ENCODE measurements at places on chromosomes 3 and 15.
A peak's percentile ranks its signal among the peaks of the same experiment; 100 is the strongest.

DNA sequence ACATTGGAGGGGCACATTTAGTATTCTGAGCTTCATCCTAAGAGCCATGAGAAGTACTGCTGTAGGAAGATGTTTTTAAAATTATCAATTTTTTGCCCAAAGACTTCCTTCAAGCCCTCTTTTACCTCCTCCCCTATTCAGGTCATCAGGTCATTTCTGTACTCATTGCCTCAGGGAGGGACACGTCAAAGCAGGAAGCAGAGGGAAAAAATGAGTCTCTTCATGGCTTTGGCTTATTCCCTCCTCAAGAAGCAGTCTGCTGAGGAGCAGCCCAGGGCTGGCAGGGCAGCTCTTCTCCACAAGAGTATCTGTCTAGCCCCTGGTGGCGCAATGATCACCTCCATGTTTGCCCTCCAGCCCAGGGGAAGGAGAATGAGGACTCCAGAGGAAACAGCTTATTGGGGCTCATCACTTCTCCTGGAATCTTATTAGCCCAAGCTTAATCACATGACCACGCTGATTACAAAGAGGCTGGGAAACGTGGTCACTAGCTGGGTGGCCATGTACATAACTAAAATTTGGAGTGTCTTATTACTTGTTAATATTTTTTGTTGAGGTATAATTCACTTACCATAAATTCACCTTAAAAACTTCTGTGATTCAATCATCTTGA is 44.2 kb upstream of the GATA2 start:
- no peak for DNase-seq

GRCh38 chr15:75758071-75758872 is 45.6 kb upstream of the CSPG4 start:
- DNase-seq: peak; percentile 58

- DNase-seq: no peak
Observed at GRCh38 chr15:98620020-98620419, 28.3 kb upstream of the IGF1R start.

DNA sequence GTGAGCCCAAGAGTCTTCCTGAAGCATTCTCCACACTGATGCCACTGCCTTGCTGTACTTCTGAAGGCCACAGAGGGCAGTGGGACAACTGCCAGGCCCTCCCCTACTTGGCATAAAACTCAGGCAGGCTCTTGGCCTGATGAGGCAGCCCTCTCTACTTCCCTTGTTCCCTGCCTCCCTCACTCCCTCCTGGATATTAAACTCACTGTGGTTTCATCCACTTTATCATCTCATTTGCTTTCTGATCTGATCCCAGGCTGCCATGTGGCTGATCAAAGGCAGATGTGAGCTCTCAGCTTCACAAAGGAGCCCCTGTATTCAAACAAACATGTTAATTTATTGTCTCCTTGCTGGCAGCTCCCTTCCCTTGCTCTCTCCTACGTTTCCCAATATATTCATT is 533.5 kb downstream of the IGSF11 start:
- DNase-seq: no peak
